ENCODE measurements at places on chromosomes 2 and 18.

DNA sequence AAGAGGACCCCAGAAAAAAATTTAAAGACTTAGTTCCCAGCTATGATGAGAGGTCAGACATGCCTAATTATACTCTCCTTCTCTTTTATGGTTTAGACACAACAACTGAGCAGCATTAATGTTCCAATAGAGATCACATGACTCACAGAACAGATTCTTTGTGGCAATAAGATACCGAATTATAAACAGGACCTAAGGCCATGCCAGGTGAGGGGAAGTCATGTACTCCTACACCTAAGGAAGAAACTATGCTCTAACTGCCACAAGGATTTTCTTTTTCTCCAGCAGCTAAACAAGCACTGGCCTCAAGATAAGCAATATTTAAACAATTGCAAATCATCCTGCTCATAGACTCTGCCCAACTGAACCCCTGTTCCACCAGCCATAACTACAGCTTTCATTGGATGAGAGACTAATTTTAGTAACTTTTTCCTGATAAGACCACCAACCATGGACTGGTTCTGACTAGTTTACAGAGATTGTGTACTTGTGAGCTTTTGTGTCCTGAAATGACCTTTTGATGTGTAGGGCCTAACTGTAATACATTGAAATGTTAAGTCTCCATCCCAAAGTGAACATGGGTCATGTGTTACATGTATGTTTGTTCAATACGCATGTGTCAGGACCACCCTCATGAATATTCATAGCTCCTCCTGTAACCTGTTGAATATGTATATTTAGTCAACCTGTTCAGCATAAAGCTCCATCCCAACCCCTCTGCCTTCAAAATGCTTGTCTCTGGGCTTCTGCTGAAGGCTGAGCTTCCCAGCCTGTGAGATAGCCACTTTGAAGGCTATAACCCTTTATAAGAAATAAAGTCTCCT is 21.6 kb upstream of the NFE2L2 start:
- DNase-seq, result no peak

- no peak for DNase-seq
Measured at GRCh38 chr18:79497638-79498081, 101.9 kb downstream of the NFATC1 start.

DNA sequence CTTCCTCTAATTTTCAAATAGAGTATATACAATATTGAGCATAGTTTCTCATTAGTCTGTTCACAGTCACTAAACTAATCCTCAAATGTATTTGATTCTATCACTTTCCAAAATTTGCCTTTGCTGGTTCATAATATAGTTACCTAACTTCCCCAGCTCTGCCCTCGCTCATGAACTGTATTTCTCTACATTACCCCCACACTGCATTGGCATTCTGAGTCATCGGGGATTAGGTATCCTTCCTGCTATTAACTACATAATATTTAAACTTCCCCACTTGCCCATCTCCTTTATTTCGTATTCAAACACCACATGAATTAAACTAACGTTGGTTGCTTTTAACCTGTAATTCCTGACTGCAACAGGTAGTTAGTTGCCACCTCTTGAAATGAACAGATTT is 14.8 kb upstream of the CLASP1 start:
- DNase-seq, result no peak

GRCh38 chr2:67650291-67651133 is 253.4 kb downstream of the ETAA1 start:
- no peak for DNase-seq

DNA sequence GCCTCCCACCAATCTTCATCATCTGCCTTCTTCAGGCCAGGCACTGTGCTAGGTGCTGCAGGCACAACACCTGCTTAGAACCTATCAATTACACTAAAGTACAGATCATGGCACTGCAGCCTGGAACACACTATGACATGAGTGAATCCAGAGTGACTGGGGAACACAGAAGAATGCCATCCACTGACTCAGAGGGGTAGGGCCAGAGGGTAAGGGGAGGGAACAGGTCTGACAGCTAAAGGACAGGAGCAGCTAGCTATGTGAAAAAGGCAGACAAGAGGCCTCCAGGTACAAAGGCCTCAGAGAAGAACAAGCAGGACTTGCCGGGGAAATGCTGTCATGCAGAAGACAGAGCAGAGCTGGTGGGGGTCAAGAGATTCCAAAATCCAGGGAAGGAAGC is 53.3 kb upstream of the ACAA2 start:
- DNase-seq, result no peak

DNA sequence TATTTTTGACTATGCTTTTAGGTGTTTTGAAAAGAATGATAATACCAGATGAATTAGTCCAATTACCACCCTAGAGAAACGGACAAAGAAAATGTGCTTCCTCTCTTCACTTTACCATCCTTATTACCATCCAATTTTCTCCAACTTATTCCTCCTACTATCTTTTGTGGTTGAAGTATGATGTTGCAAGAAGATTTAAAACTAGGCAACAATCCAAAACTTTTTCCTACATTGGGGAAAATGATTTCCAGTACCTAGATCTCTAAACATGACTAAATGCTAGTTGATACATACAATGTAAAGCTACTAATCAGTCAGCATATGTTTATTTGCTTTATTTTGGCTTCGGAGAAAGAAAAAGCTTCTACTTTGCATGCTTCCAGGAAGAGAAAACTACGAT is 355.0 kb upstream of the LYPD1 start:
- DNase-seq, result no peak

GRCh38 chr2:216044883-216045486 is 31.6 kb upstream of the MREG start:
- no peak for DNase-seq

DNA sequence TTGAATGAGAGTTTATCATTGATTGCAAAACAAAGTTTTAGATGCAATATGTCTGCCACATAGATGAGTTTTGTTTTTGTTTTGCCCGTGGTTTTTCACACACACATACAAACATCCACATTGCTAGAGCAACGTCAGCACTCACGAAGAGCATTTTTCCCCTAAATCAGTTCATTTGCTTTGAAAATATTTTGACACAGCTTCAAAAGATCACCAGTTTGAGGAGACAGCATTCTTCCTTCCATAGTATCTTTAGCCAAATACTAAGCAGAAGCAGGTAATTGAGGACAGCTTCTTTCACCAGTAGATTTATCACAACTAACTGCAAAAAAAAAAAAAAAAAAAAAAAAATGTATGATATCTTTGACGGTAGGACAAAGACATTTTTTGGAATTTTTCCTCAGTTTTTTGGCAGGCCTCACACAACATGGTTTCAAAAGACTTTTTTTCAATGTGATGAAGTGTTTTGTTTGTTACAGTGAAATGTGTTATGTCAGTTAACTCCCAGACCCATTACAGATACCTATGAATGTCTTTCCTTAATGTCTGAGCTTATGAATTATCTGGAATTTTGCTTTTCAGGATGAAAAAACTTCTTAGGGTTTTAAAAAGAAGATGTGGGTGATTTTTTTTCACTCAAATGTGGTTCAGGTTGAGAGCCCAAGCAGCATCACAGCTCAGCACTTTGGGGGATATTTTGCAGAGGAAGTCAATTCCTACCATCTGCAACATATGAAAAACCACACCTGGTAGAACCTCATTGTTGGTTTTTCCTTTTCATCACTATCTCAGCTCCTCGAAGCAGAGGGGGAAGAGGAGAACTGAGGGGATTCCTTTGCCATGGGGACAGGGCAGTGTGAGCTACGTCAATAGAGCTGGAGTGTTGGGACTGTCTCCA is 31.6 kb downstream of the AOX1 start:
- DNase-seq, result no peak

GRCh38 chr2:148875387-148876051 is 492 bp downstream of the KIF5C start:
- no peak for DNase-seq

DNA sequence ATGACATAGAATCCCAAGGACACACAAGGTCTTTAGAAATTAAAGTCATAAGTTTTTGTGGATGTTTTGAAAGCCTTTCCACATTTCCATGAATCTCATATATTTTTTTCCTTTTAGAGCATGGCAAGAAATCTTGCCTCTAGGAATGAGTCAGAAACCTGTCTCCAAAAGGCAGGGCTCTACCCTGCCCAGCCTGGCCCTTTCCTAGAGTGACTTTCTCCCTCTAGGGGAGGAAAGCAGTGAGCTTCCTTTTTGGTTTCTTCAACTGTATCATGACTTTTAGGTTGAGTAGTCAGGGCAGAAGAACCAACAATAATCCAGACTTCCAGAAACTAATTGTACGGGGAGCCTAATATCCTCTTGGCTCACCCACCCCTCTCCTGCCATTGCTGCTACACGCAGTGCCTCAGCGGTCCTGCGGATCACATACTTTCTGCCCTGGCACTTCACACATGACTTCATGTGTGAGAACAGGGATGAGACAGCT is 300.3 kb downstream of the AGPS start:
- DNase-seq, result no peak

DNA sequence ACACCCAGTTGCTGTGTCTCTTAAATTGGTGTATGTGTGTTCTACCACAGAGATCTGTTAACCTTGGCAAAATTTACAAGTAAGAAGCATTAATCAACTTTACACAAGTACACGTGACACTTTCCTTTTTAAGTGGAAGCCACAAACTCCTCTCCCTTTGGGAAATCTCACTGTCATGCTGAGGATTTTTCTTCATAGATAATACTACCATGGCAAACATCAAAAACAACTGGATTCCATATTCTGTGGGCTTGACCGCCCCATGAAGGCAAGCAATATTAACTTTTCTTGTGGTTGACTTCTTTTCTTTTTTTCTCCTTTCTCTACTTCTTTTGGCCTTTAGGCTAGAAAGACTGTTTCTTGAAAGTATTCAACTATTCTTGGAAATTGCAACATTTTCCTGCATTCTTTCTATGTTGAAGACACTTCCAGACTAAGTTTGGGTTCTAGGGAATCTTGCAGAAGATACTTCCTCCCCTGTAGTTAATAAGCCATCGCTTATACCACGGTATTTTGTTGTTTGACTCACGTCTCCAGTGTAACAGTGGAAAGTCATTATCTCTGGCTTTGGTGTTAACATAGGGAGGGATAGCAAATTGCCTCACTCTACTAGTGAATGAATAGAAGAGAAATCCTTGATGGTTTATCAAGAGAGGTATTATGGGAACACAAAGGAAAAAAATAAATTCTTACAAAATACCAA is 79.5 kb downstream of the SLC8A1 start:
- no peak for DNase-seq

- DNase-seq, result no peak
Measured at GRCh38 chr18:52228166-52228565, 111.8 kb upstream of the DCC start.

- no peak for DNase-seq
Measured at GRCh38 chr2:200225951-200226350, 80.5 kb upstream of the SPATS2L start.

- no peak for DNase-seq
Measured at GRCh38 chr2:225006730-225007129, 35.5 kb downstream of the DOCK10 start.

Data from stimulated activated CD4-positive, alpha-beta T cell treated with anti-CD3 and anti-CD28 coated beads, Interleukin-1b, Interleukin-23, amount 100 ng/mL, for 24 hours (primary cell).